Pancreas (tissue), 10 donors: ENCODE measurements at places on chromosomes 1 and 21. TPM values are rescaled to one million over a fixed set of nuclear protein-coding genes. Genes with fewer than 3 reads are reported as not detected.

The CYP4Z1 gene
- polyA plus RNA-seq = 0.30 TPM

The PEAR1 gene
- 7.1 TPM for polyA plus RNA-seq

GRCh38 chr1:31470794-31471315 lies 57.8 kb downstream of the SERINC2 start:
- DNase-seq = no peak
- no peak overlapping the region for H3K27ac ChIP-seq
- no peaks in the 10 kb centered on the region for H3K27me3 ChIP-seq
- no peaks in the 10 kb centered on the region for H3K4me1 ChIP-seq

GRCh38 chr1:150516050-150516591 lies 569 bp downstream of the FALEC start:
- no peak for DNase-seq
- H3K27me3 ChIP-seq = no peaks in the 10 kb centered on the region
- H3K36me3 ChIP-seq = no peaks in the 10 kb centered on the region
- H3K27ac ChIP-seq = peak overlapping the region; percentile 90

GRCh38 chr1:188137221-188137620 lies 1308.5 kb downstream of the PLA2G4A start:
- H3K27ac ChIP-seq = no peak overlapping the region
- DNase-seq = no peak
- no peaks in the 10 kb centered on the region for H3K36me3 ChIP-seq

DNA sequence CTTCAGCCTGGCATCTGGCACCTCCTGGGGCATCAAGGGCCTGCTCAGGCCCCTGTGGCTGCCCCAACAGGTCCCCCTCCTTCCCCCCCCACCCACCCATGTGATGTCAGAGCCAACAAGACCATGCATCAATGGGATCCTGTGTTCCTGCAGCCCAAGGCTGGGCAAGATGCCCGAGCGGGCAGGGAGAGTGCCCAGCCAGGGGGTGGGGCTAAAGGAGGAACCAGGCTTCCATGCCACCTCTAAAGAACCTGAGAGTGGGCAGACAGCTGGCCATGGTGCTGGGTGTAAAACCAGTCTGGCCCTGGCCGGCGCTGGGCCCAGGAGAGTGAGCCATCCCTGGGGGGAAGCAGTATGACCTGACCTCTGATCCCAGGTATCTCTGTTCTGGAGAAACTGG lies 7.6 kb downstream of the COL16A1 start:
- no peak overlapping the region for H3K4me3 ChIP-seq
- H3K27me3 ChIP-seq = no peaks in the 10 kb centered on the region
- H3K36me3 ChIP-seq = no peaks in the 10 kb centered on the region
- no peak overlapping the region for H3K27ac ChIP-seq

DNA sequence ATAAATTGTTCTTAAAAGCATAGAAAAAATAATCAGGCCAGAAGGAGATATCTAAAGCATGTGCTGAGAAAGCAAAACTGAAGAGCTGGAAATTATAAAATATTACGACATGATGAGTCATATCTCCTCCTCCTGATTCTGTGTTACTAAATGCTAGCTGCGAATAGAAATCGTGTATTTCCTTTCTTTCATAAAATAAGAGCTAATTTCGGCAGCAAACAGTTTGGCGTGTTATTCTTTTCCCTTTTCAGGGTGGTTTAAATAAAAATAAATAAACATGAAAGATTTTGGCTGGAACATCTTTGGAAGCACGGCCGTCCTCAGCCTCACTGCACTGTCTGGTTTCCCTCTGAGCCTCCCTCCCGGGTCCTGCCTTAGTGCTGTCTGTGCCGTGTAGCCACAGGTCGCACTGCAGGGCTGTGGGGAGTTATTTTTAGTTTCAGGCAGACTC lies 56.0 kb downstream of the ADARB1 start:
- H3K36me3 ChIP-seq = no peaks in the 10 kb centered on the region
- no peak overlapping the region for H3K4me3 ChIP-seq
- DNase-seq = no peak

DNA sequence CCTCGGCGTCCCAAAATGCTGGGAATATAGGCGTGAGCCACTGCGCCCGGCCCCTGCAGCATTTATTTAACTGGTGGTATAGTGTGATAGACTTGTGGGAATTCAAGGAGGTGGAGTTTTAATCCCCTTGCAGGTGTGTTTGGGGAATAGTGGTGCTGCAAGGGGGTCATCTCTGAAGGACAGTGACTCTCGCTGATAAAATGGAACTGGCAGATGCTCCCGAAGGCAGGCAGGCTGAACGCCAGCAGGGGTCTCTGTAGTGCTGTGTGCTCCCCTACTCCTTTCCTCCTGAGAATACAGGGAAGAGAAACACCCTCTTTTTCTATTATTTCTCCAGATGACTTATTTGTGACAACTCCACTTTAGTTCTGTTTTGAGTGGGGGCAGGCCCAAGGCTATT lies 4.0 kb downstream of the OSCP1 start:
- H3K27me3 ChIP-seq = no peaks in the 10 kb centered on the region
- no peak for DNase-seq
- no peaks in the 10 kb centered on the region for H3K4me1 ChIP-seq
- H3K4me3 ChIP-seq = no peak overlapping the region
- no peak overlapping the region for H3K27ac ChIP-seq

DNA sequence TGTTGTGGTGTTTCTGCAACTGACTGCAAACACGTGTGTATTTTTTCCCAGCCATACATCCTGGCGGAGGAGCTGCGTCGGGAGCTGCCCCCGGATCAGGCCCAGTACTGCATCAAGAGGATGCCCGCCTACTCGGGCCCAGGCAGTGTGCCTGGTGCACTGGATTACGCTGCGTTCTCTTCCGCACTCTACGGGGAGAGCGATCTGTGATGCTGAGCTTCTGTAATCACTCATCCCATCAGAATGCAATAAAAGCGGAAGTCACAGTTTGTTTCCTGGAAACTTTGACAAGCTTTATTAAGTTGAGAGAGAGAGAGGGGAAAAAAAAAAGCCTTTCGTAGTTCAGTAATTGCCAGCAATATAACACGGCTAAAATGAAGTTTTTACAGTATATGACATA lies 32.7 kb upstream of the MTR start:
- no peak overlapping the region for H3K4me3 ChIP-seq
- H3K4me1 ChIP-seq = peaks cover 25% of the 10 kb centered on the region
- no peaks in the 10 kb centered on the region for H3K36me3 ChIP-seq

DNA sequence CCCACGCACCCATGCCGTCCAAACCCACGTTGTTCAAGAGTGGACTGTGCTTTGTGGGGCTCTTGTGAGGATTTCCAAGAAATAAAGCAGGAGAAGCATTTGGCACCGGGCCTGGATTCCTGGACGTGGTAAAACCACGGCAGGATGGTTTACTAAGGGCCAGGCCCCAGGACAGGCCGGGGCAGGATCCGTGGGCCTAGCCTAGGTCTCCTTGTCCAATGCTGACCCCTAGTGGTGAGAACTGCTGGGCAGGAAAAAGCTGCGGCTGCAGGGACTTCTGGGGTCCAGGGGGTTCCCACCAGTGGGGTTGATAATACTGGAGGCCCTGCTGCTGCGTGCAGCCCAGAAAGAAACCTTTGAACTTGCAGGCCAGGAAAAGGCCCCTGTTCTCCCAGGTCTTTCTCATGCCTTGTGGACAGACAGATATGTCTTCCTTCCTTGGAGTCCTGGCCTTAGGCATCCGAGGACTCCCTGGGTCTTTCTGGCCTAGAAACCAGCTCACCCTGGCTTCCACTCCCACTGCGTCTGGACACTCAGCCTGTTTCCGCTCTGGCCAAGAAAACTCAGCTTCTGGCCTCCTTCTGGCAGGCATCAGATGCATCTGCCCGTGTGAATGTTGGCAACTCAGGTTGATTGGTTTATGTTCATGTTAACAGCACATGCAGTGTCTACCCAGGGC lies 106.9 kb upstream of the TMEM51 start:
- H3K4me3 ChIP-seq = no peak overlapping the region
- H3K4me1 ChIP-seq = no peaks in the 10 kb centered on the region
- no peaks in the 10 kb centered on the region for H3K36me3 ChIP-seq
- no peaks in the 10 kb centered on the region for H3K27me3 ChIP-seq
- no peak overlapping the region for H3K27ac ChIP-seq
- peak; percentile 82 for DNase-seq

GRCh38 chr1:53462193-53462592 lies 3.0 kb downstream of the DMRTB1 start:
- H3K4me3 ChIP-seq = no peak overlapping the region
- no peaks in the 10 kb centered on the region for H3K36me3 ChIP-seq
- no peaks in the 10 kb centered on the region for H3K27me3 ChIP-seq
- no peak overlapping the region for H3K27ac ChIP-seq
- no peaks in the 10 kb centered on the region for H3K4me1 ChIP-seq

DNA sequence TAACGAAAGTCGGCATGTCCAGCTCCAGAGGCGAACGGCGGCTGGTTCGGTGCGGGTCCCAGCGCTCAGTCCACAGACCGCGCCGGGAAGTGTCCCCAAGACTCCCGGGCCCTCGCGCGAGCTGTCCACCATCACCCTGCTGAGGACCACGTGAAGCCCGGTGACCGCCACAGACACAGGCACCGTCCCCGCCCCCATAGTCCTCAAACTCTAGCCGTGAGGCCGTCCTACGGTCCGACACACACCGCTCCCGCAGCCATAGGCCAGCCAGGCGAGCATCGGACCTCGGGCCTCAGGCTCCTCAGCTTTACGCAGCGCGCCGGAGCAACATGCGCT lies 535 bp downstream of the SETD4 start:
- H3K27me3 ChIP-seq = no peaks in the 10 kb centered on the region
- H3K4me1 ChIP-seq = peaks cover 9% of the 10 kb centered on the region
- H3K27ac ChIP-seq = peak overlapping the region; percentile 74

DNA sequence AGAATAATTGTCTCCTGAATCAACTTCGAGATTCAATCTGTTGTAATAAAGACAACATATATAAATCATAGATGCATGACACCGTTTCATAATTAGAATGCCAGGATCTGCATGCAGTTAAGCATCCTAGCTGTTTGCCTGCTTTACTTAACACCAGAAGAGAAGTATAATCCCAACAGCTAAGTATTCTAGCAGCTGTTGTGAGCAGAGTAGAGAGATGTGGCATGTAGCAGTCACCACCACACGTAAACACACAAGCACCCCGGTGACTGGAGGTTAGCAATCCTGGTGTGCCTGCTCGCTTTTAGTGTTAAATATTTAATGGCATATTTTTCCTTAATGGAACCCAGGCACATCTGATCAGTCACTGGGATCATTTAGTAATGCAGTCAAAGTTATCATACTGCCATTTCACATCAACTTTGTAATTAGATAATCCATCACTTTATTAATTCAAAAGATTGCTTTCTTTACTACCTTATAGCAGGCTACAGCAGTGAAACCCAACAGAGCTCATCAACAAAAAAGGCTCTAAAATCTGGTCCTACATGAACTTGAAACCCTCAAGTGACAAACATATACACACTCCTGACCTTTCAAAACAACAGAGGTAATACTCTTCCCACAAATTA lies 187.9 kb downstream of the SMYD3 start:
- H3K27me3 ChIP-seq = no peaks in the 10 kb centered on the region
- no peak overlapping the region for H3K4me3 ChIP-seq
- H3K27ac ChIP-seq = no peak overlapping the region
- no peak for DNase-seq
- H3K36me3 ChIP-seq = no peaks in the 10 kb centered on the region
